Subcutaneous preadipocyte (primary cell): ENCODE measurements at places on chromosomes 16 and 17. TPM values are rescaled to one million over a fixed set of nuclear protein-coding genes. Genes with fewer than 3 reads are reported as not detected.

Gene TNRC6A
- 28.7 and 48.5 TPM in 2 replicates for total RNA-seq

Gene HIC1
- total RNA-seq, result 33.8 and 45.6 TPM in 2 replicates

Gene KRT16
- total RNA-seq, result not detected in 2 replicates

Gene TLCD3A
- 33.2 and 38.6 TPM in 2 replicates for total RNA-seq

Gene TMEM238L
- total RNA-seq, result not detected in 2 replicates

Gene MPV17L
- 0.37 and 1.2 TPM in 2 replicates for total RNA-seq

Gene SGCA
- not detected in 2 replicates for total RNA-seq

Gene IRX6
- total RNA-seq, result not detected in 2 replicates

Gene KRTAP4-4
- not detected in 2 replicates for total RNA-seq

Gene KRT33A
- not detected in 2 replicates for total RNA-seq

Gene ELMO3
- total RNA-seq, result 0.37 and 0.59 TPM in 2 replicates

Gene RNU2-1
- not detected in 2 replicates for total RNA-seq

Gene HOXB4
- total RNA-seq, result 3.3 and 4.7 TPM in 2 replicates

Gene CACNG1
- not detected in 2 replicates for total RNA-seq

Gene RAB26
- under 0.01 and 0.20 TPM in 2 replicates for total RNA-seq

Gene GPRC5B
- 0.20 and 0.37 TPM in 2 replicates for total RNA-seq
